Ammon's horn (tissue), 1 donor: ENCODE measurements at places on chromosomes 6 and 20.

DNA sequence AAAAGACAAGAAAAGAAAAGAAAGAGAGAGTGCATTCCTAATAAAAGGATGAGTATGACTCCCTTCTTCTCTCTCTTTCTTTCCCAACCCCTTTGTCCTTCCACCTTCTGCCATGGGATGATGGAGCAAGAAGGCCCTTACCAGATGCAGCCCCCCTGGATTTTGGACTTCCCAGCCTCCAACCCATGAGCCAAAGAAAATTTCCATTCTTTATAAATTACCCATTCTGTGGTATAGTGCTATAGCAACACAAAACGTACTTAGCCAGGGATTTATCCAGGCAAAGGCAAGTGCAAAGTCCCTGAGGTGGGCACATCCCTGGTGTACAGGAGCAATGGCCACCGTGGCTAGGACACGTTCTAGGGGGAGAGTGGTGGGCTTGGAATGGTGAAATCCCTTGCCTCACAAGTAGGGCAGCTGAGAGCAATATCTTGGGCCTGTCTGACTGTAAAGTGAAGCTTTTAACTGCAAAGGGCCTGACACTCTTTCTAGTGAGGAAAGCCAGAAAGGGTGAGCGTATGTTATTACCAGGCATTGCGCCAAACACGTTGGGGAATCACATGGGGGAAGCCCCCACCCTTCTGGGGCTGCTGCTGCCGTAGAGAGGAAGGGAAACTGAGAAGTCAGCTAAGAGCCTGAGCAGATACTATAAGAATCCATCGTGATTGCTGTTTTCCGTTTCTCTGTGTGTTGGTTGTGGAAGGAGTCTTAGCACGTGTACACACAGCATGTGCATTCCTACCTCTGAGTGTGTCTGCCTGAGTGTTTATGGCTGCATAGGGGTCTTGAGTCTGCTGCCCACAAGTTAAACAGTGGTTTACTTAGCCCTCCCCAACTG lies 50.7 kb upstream of the SIRPA start:
- DNase-seq: peak; percentile 82

GRCh38 chr6:3108746-3109414 lies 9.6 kb upstream of the BPHL start:
- no peak for DNase-seq

- no peak for DNase-seq
Observed at GRCh38 chr6:136772685-136773472, 19.4 kb downstream of the MAP3K5 start.

DNA sequence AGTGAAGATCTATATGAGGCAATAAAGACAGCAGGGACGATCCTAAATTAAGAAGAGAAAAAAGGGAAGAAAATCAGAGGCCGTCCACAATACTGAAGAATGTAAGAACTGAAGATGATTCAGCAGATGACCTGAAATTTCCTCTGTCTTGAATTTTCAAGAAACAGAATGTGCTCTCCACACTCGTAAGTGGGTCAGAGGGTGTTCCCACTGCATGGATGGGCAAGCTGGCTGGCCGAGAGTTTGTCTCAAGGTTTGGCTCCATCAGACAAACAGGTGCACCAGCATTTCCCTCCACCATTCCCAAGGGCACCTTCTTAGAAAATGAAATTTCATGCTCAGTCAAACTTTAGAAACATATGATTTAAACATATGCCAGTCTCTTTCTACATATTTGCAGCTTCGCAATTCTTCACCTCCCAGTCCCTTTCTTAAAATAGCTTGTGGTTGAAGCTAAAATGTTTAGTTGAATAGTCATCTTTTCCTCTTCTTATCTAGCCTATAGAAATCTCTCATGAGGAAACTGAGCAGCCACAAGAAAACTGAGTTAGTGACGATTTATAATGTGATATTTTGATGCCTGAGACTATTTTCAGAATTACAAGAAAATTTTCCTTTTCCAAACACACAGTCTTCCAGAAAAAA lies 576.4 kb downstream of the PRKN start:
- DNase-seq: peak; percentile 10

DNA sequence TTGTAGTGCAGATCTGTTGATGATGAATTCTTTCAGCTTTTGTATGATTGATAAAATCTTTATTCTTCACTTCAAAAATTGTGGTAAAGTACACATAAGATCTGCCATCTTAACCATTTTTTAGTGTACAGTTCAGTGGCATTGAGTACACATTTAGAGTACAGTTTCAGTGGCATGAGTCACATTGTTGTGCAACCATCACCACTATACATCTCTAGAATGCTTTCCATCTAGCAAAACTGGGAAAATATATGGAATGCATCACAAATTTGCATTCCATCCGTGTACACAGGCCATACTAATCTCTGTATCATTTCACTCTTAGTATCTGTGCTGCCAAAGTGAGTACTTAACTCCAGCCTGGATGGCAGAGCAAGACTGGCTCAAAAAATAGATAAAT lies 28.7 kb downstream of the SIRPD start:
- no peak for DNase-seq

DNA sequence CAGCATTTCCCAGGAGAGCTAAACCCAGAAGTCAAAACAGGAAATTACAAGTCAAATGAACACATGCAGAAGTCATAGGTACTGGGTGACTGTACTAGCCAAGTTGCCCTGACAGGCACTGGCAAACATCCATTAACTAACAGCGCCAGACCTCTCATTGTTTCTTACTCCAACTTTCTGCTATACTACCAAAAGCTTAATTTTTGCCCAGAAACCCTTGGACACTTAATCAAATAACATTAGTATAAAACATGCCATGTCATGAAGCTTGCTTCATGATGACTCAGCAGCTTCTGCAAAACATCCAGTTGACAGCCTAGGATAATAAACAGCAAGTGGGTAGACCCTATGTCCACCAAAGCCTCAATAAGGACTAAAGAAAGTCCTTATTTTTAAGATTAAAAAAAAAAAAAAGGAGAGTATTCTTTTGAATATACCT lies 3.5 kb downstream of the NUP153 start:
- DNase-seq: peak; percentile 6

DNA sequence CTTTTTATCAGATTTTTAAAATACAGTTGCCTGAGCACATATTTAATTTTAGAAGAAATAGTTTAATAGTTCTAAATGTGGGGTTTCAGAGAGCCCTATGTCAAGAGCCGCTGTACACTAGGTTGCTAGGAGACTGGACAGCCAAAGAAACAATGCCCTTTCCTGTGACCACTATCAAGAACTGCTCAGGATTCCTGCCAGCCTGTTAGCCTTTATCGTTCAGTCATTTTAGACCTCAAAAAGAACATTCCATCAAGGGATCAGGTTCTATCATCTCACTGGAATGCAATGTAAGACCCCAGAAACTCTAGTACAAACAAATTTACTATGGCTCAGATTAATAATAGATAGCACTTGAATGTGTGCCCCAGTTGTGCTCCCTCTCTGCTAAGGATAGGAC lies 181.2 kb upstream of the CCN2 start:
- DNase-seq: no peak

- no peak for DNase-seq
Observed at GRCh38 chr6:24908650-24909035, 27.1 kb downstream of the RIPOR2 start.

DNA sequence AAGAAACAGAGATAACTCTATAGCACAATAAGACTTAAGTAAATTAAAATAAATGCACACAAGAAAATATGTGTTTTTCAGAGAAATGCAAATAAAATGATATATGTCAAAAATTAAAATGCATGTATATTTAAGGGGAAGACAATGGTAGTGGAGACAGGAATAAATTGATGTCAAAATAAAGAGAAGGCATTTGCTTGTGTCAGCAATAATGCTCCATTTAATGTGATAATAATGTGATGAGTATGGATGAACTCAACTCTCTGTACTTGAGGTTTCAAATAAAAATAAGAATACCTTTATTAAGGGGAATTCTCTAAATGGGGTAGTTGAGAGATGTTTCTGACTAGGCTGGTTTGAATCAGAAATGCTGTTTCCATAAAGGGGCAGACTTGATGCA lies 45.7 kb upstream of the BCKDHB start:
- no peak for DNase-seq

- DNase-seq: no peak
Observed at GRCh38 chr20:62708591-62709536, at the start of gene NTSR1. TSS of gene NTSR1 (plus strand) at chr20:62708836. CDS start at chr20:62709208, 372 bp downstream.

GRCh38 chr20:50276119-50277063 lies 85.8 kb downstream of the CEBPB start:
- DNase-seq: peak; percentile 51

DNA sequence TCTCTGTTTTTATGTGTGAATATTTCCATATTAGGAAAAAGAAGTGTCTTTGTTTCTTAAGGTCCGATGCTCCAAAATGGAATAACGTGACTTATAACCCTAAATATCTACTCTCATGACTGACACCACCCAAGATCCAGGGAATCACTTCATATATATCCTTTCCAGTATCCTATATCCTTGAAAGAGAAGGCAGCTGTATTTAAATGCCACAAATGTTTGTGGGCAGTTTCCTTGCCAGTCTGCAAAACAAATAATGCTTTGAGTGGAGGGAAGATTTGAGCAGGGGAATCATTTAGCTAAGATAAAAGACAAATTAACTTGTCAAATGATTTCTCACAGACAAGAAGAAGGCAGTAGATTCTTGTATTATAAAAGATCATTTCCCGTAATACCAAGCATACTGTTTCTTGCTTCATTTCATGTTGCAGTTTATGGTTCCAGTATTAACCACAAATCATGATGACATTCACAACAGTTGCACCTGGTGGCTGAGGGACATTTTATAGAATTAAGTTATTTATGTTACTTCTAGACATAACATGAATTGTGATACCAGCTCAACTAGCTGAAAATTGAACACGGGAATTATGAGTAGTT lies 30.0 kb upstream of the FABP7 start:
- no peak for DNase-seq

DNA sequence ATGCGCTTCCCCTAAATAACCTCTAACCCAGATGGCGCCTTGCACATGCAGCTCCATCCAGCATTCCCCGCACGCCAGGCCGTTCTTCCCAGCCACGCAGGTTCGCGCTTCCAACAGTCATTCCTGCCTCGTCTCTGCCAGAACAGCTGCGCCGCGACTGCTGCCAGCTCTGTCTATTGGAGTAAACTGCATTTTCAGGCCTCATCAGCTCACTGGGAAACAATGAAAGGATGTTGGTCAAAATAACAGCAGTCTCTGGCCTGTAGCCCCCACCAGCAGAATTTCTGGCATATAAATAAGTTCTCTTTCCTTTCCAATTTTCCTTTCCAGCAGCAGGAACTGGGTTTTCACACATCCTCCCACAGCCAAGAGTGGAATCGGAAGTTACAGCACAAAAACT lies 14.6 kb downstream of the NRSN1 start:
- DNase-seq: peak; percentile 62

- DNase-seq: peak; percentile 35
Observed at GRCh38 chr20:37627060-37627766, 66.6 kb upstream of the CTNNBL1 start.

DNA sequence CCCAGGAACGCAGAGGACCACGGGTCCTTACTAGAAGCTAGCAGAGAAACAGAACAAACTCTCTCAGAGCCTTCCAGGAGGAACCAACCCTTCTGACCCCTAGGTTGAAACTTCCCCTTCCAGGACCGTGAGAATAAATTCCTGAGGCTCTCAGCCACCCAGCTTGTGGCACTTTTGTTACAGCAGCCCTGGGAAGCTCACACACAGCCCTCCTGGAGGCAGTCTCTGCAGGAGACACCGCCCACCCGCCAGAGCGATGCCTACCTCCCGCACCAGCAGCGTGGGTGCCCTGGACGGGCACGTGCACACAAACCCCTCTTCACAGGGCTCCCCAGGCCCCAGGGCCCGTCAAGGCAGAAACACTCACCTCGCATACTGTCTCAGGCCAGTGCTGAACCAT lies 4.2 kb downstream of the RNASET2 start:
- no peak for DNase-seq

- DNase-seq: no peak
Observed at GRCh38 chr6:82419132-82419581, 55.5 kb downstream of the TPBG start.
